ENCODE measurements at places on chromosomes 6 and 20.

GRCh38 chr6:46954837-46955451, 33.2 kb upstream of the ADGRF5 start:
- no peak for DNase-seq

GRCh38 chr6:129248946-129249345, 366.0 kb downstream of the LAMA2 start:
- no peak for DNase-seq

DNA sequence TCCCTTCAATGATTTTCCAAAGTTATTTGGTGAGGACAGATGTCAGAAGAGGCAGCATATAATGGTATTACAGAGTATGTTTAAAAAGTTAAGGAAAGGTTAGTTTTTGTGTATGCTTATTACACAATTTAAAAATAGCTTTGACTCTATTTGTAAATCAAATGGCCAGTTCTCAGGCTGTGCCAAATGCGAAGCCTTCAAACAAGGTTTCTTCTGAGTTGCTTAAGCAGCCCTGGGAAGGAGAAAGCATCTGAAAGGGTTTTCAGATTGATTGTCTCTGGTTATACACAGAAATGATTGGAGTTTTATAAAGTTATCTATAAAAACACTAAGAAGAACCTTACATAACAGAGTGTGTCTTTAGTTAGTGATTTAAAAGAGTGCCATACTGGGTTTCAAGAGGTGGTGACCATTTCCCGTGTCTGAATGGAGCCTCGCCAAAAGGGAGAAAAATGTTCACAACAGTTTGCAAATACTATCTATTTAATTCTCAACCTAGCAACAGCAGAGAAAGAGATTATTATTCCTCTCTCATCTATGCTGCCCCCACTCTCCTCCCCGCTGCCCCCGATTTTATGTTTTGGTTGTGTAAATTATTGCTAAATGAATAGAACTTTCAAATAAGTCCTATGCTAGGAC, 16.7 kb downstream of the CD109 start:
- DNase-seq = no peak

GRCh38 chr6:143062551-143062950, 1.9 kb downstream of the AIG1 start:
- no peak for DNase-seq

DNA sequence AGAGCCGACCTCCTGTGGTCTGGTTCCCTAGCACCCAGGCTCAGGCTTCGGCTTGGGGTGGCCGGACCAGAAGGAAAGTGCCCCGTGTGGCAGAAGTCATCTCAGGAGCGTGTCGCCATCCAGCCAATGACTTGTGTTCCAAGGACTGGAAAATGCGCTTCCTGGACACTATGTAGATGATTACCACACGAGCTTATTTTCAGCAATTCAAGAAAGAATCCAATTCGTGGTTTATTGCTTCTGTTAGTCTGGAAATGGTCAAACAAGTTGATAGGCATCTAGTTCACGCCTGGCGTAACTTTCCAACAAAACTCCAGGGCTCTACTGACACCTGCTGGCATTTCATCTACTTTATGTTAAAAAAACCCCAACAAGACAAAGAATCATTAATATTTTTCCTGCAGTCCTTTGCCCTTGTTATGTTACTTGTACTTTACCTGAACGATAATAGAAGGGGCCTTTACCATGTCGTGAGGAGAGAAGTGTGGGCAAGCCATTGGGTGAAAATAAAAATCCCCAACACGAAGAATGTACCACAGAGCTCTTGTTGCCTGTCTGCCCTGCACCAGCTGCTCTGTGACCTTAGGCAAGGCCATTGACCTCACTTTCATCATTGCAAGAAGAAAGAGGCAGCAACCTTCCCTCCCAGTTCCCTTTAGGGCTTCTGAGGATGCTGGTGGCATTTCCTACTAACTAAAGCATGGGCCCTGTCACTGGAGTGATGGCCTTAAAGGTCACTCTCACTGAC, 154.7 kb upstream of the LAMP5 start:
- DNase-seq = no peak

- no peak for DNase-seq
Measured at GRCh38 chr6:4402477-4402976, 267.2 kb upstream of the ECI2 start.

DNA sequence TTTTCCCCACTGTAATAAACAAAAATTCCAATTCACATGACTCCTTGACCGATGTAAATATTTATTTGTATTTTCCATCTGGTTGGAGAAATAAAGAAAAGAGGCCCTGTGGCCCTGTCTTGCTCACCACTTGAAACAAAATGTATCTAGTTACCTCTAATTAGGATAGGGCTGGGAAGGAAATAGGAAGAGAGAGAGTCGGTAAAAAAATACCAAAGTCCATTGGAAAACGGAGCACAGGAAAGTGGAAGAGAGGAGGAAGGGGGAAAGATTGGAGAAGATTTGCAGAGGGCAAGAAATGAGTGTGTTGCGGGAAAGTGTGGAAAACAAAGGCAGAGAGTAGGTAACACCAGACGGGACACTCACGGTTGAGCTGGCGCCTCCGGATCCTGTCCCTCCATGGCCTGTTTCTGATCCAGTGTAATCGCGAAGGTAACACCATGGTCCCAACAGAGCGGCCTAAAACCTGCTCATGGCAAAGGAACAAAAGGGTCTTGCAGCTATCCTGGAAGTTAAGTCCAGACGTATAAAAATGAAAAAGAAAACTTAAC, 105.8 kb upstream of the RIPOR2 start:
- DNase-seq = no peak

- DNase-seq = no peak
Measured at GRCh38 chr6:168177103-168177891, 98.3 kb upstream of the FRMD1 start.

GRCh38 chr6:87918461-87918941, 129.1 kb upstream of the SPACA1 start:
- no peak for DNase-seq

DNA sequence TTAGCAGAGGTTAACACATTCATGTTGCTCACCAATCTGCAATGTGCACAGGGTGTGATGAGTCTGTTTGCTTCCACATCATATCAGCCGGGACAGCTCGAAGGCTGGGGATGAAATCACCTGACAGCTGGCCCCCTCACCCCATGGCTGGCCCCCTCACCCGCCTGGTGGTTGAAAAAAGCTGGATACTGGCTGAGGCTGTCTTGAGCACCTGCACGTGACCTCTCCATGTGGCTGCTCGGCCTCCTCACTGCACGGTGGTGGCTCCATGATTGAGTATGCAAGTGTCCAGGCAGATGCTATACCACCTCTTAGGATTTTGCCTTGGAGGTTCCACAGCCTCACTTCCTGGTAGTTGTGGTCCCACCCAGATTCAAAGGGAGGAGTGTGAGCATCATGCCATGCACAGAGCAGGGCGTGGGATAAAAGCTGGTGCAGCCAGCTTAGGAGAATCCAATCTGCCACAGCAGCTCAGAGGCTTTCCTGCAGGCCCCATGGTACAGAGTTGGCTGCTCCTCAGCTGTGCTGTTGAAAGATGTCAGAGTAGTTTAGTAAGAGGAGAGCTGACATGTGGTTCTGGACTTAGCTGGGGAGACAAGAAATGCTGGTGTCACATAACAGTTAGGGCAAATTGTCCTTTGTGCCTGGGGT, 29.6 kb upstream of the SYNDIG1 start:
- no peak for DNase-seq

GRCh38 chr20:62645613-62646012, 3.3 kb downstream of the SLCO4A1 start:
- DNase-seq = no peak

GRCh38 chr6:92504509-92504908, 914.9 kb downstream of the EPHA7 start:
- DNase-seq = no peak

DNA sequence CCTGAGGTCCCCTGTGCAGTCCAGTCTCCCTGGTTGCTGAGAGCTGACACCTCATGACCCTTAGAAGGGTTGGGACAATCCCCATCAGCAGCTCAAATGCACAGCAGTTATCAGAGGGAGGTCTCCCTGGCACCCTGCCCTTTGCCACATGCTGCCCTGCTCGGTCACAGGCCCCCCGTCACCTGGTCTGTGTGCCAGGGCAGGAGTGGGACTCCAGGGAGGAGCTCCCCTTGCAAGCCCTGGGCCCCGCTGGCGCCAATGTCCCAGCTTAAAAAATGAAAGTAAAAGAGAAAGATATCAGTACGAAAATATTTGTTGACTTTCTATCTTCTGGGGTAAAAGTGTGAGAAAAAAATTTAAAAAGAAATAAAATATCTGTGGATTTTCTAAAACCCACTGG, 68.1 kb upstream of the SLC22A16 start:
- no peak for DNase-seq

DNA sequence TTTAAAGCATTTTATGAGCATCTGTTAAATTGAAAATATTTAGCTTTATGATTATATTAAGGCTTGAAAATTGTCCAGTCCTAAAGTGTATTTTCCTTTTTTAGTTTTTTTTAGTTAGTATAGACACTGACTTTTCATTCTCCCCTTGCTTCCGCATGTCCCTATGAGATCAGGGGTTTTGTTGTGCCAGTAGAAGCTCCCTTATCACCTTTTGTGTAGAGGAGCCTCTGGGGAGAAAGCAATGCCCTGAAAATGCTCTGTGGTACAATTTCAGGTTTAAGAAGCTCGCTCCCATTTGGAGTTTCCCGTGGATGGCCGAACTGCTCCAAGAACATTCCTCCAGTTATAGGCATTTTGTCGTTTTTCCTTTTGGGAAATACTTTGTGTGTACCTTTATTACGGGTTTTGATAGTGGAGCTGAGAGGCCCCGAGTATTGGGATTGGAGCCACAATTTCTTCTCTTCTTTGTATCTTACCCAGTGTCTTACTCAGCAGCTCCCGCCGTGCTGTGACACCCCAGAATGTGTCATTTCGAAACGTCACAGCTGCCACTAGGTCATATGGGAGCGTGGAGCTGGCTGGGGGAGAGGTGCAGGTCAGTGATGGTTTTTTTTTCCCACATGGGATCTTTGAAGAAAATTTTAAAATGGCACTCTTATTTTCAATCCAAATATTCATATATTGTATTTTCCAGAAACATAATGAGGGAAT, 49.9 kb downstream of the RPRD1B start:
- DNase-seq = no peak

DNA sequence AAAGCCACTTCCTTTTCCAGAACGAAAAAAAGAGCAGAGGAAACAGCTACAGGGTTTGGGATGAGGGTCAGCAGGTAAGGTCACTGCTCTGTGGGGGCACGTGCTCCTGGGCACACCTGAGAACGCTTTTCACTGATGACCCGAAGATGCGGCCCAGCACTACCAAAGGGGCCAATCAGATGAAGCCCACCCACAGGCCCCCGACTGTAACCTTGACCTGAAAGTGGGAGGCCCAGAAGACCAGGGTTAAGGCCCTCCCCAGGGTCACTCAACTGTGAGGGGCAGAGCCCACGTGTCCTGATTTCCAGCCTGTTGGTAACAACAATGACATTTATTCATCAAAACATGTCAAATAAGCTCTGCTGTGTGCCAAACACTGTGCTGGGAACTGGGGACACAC, 108.0 kb downstream of the BMP7 start:
- no peak for DNase-seq

GRCh38 chr6:158161566-158162254, 6.4 kb downstream of the SERAC1 start:
- no peak for DNase-seq

- DNase-seq = no peak
Measured at GRCh38 chr6:70375882-70376281, 37.4 kb upstream of the FAM135A start.

- no peak for DNase-seq
Measured at GRCh38 chr6:167663784-167664443, 162.8 kb upstream of the AFDN start.

DNA sequence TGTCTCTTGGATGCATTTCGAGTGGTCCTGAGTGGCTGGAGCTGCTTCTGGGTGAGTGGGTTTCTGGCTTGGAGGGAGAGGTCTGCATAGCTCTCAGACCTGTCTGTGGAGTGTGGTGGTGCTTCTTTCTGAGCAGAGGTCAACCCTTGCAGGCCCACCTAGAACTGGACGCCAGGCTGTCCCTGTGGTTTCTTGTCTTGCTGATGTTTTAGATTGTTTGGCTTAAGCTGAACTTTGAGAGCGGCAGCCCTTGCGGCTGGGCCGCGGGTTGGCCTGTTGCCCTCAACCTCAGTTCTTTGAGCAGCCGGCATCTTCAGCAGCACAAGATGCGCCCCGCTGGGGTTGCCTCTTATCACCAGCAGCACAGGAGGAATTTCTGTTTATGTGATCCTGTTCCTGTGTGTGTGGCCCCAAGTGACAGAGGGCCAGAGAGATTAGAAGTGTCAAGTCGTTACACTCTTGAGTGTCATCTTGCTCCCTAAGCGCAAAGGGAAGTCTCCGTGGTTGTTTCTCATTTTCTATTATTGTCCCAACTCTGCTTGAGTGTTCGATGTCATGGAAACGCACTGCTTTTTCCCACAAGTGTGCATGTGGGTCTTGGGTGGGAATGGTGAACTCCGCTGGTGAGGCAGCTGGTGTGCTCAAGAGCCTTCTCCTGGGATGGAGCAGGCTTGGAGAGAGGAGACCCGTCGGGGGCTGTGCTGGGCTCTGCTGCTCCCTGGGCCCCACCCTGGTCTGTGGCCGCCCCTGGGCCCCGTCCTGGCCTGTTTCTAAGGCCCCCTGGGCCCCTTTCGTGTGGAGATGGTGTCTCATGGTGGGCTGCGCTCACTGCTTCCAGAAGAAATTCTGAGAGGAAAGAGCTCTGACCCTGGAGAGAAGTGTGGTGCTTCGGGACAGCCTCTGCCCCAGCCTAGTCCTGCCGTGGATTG, 20.1 kb upstream of the SLC22A1 start:
- DNase-seq = no peak

DNA sequence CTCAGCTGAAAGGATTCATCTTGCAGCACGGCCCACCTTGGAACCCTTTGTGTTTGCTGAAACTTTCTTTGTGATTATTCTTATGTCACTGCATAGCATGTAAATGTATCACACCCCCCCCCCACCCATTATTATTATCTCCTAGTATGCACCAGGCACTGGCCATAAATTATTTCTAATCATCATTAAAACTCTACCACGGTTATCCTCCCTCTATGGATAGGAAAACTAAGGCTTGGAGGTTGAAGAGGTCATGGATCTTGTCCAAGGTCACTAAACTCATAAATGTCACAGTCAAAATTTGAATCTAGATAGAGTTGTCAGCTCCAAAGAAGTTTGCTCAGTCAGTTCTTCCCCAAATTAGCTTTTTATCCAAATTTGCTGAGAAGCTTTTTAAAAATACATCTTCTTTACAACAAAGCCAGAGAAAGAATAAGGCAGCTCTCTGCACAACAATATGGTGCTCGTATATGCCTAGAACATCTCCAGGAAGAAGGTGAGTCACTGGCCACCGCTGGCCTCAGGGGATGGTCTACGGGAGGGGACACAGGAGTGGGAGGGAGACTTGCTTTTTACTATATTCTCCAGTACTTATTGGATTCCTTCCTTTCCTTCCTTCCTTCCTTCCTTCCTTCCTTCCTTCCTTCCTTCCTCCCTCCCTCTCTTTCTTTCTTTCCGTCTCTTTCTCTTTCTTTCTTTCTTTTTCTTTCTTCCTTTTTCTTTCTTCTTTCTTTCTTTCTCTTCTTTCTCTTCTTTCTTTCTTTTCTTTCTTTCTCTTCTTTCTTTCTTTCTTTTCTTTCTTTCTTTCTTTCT, 134.5 kb downstream of the VEGFA start:
- no peak for DNase-seq

- no peak for DNase-seq
Measured at GRCh38 chr6:35599761-35600658, 87.3 kb upstream of the TULP1 start.

- no peak for DNase-seq
Measured at GRCh38 chr6:131015025-131015591, 47.9 kb downstream of the EPB41L2 start.

GRCh38 chr20:49602345-49603208, 34.6 kb upstream of the PTGIS start:
- DNase-seq = no peak

GRCh38 chr6:136726837-136727557, 65.3 kb downstream of the MAP3K5 start:
- no peak for DNase-seq

GRCh38 chr6:34585512-34586061, 29.5 kb upstream of the SPDEF start:
- DNase-seq = no peak

All from stimulated activated CD8-positive, alpha-beta memory T cell treated with anti-CD3 and anti-CD28 coated beads, Interleukin-4, amount 100 ng/mL, for 1 hour (primary cell).